WTC11 (cell line): ENCODE measurements at places on chromosomes 1 and 21. TPM values are rescaled to one million over a fixed set of nuclear protein-coding genes. Genes with fewer than 3 reads are reported as not detected.

Gene KIF21B
- total RNA-seq: 17.8 to 19.4 TPM (median 18.0 TPM) in 3 replicates

- no peak overlapping the region for H3K4me3 ChIP-seq
- no peak for DNase-seq
- no peak overlapping the region for H3K27ac ChIP-seq
- no peaks in the 10 kb centered on the region; the same call in 1 of the 2 replicates for H3K27me3 ChIP-seq
- 0 out of 2 replicates have a peak, but pooled peaks cover 3% of the 10 kb centered on the region for H3K36me3 ChIP-seq
Measured at GRCh38 chr1:54556110-54556509, 8.1 kb downstream of the ACOT11 start.

Gene TDRD10
- total RNA-seq: 0.09 to 0.46 TPM (median 0.25 TPM) in 3 replicates

DNA sequence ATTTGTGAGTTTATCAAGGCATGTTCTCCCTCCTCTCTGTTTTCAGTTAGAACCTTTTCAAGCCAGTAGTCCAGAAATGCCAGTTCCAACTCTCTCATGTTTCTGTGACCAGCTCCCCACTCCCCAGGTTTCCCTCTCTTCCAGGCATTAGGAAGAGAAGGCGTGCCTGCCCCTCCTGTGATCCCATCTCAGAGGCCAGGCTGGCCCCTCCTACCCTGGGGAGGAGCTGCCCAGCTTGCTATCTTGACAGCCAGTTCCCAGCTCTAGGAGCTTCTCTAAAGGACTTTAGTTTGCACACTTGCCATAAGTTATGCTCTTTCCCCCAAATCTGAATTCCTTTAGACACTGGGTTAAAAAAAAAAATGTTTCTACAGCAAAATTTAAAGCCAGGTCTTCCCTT lies 8.9 kb downstream of the HYI start:
- peaks cover 26% of the 10 kb centered on the region for H3K36me3 ChIP-seq
- no peak overlapping the region for H3K27ac ChIP-seq
- H3K27me3 ChIP-seq: no peaks in the 10 kb centered on the region
- no peak for DNase-seq
- H3K4me1 ChIP-seq: peaks cover 3% of the 10 kb centered on the region; the same call in 1 of the 2 replicates

- H3K27ac ChIP-seq: no peak overlapping the region
- DNase-seq: no peak
- peaks cover 57% of the 10 kb centered on the region for H3K36me3 ChIP-seq
Measured at GRCh38 chr1:5526385-5526750, 465.9 kb downstream of the NPHP4 start.
